ENCODE measurements at places on chromosomes 1 and 21. TPM values are rescaled to one million over a fixed set of nuclear protein-coding genes. Genes with fewer than 3 reads are reported as not detected.

GRCh38 chr1:110288111-110288510 is 51.1 kb upstream of the RBM15 start:
- DNase-seq = no peak

DNA sequence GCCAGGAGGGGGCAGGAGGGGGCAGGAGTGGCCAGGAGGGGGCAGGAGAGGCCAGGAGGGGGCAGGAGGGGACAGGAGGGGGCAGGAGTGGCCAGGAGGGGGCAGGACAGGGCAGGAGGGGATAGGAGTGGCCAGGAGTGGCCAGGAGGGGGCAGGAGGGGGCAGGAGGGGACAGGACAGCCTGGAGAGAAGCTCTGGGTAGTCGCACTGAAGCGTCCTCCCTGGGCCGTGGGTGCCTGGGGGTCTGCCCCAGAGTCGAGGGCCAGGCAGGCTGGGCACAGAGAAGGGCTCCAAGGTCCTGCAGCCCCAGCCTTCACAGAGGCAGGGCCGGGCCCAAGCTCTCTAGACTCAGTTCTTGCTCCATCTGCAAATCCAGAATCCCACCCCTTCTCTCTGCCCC is 22.9 kb downstream of the MEGF6 start:
- no peak for DNase-seq

GRCh38 chr1:27624467-27625178 is 10.4 kb downstream of the FGR start:
- no peak for DNase-seq

DNA sequence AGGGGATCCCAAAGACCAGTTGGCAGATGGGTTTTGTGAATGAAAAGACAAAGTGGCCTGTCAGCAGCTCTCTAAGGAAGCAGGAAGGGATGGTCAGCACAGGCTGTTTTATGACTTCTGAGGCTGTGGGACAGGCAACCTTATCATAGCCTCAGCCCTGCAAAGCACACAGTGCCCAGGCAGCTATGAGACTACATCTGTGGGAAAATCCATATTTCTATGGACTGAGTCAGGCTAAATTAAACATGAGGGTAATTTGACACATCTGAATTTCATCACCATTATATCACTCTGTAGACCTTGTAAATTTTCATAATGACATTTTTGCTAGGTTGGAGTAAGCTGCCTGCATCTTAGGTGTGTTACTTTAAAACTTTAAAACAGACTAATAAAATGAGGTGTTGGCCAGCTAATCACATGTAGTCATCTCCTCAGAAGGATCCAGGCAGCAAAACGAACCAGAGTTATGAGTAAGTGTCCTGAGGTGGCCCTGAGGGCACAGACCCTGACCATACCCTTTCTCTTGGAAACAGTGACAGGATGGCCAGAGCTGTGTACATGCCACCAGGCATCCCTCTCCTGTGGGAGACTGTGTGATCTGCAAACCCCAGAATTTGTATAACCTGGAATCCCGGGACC is 14.6 kb downstream of the NGF start:
- DNase-seq = no peak

DNA sequence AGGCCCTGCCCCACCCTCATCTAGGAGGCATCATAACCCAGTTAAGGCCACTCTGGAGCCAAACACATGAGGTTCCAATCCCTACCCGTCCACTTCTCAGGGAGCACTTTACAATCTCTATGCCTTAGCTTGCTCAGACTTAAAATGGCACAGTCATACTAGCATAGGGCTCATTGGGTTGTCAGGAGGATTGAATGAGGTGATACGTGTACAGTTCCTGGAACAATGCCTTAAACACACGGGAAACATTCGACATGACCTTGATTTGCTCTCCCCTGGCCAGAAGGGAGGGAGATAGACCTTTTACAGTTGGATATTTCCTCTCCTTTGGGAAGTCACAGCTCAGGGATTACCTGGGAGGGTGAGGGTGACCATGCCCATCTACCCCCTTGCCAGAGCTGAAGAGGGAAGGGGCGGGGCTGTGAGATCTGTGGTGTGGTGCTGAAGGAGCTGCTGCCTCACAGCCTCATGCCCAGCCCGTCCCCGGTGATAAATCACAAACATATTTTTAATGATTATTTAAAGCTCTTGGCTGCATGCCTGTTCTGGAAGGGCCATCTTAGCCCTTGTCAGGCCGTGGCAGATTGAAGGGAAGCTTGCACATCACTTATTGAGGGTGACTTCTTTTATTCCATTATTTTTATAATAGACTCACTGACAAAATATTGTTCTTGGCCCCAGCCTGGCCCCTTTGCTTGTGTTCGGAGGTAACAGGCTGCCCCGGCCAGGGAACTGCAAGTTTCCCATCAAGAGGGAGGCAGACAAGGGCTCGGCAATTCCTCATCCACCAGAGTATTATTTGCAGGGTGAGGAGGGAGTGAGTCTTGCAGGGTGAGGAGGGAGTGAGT is 83.4 kb downstream of the FOXD2 start:
- peak; percentile 35 for DNase-seq

GRCh38 chr1:246776923-246777322 is 52.7 kb downstream of the SCCPDH start:
- DNase-seq = no peak

DNA sequence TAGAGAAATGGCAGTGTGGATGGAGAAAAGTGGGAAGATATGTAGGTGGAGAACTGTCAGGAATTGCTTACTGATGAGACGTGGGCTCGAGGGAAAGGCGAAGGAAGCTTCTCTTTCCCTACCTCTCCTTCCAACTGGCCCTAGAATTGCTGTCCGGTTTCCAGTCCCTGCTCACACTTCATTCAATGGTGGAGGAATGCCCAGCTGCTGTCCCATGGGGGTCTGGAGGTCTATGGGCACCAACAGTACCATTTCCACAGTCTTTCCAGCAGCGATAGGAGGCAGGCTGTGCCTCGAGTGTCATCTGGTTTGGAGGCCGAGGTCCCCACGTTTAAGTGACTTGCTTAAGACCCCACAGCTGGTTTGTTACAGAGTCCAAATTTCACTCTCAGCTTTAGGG is 31.5 kb upstream of the CD1D start:
- peak; percentile 61 for DNase-seq

DNA sequence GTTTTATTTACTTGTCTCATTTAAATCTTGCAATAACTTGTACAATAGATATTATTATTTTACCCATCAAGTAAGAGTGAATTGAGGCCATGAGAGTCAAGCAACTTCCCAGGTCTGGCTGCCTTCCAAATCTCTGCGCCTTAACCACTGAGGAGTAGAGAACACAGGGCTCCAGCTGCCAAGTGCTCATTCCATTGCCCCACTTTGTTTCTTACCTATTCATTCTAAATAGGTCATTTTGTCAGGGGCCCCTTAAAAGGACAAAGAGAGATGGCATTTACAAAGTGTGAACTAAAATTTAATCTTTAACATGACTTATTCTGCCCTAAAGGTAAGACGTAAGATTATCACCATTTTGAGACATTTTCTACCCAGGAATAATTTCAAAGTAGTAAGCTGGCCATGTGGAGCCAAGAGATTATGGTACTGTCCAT is 3.5 kb downstream of the PPP1R15B start:
- DNase-seq = no peak

GRCh38 chr1:169121146-169121923 is 14.8 kb downstream of the ATP1B1 start:
- no peak for DNase-seq

DNA sequence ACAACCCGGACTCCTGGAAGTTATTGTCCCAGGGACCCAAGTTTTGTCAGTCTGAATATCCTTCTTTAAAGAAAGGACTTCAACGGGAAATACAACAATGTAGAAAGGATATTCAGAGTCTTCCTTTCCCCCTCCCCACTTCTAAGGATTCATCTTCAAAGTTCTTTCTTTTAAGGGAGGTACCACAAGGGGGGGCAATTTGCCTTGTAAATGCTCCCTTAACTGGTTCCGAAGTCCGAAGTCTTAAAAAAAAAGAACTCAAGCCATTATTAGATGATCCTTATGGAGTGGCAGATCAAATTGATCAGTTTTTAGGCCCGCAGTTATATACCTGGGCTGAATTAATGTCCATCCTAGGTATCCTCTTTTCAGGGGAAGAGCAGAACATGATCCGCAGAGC is 47.0 kb downstream of the SERINC2 start:
- DNase-seq = no peak

DNA sequence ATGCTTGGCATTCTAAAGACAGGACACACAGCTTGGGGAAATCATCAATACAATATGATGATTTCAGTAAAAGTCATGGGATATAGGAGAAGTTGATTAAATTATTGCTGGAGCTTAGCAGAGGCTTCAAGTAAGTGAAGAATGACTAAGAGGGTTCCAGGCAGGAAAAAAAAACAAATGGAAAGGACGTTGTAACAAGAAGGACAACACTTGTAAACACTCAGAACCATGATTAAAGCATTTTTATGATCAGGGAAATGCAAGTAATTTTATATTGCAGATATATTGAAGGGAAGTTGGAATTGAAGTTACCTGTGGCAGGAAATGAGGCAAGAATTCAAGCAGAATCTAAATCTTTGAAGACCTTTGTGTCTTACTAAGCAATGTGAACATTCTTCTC is 602.7 kb upstream of the NEGR1 start:
- DNase-seq = no peak

GRCh38 chr1:198850196-198850595 is 211.4 kb downstream of the PTPRC start:
- DNase-seq = no peak

- no peak for DNase-seq
These were observed 13.7 kb downstream of the DHRS3 start for GRCh38 chr1:12604114-12604874.

The LCE2A gene
- total RNA-seq = not detected

The ARMH1 gene
- 3.9 TPM for total RNA-seq

The CFHR1 gene
- total RNA-seq = 22.0 TPM

The GPA33 gene
- total RNA-seq = 0.28 TPM

The FAM177B gene
- total RNA-seq = 1.1 TPM

The TNFSF18 gene
- not detected for total RNA-seq

The HEYL gene
- 32.8 TPM for total RNA-seq

The KRTAP7-1 gene
- total RNA-seq = not detected

The VN1R5 gene
- not detected for total RNA-seq

The MARK1 gene
- total RNA-seq = 5.3 TPM

Measured in kidney (tissue), 22 donors.